ENCODE measurements at places on chromosomes 2 and 18.

DNA sequence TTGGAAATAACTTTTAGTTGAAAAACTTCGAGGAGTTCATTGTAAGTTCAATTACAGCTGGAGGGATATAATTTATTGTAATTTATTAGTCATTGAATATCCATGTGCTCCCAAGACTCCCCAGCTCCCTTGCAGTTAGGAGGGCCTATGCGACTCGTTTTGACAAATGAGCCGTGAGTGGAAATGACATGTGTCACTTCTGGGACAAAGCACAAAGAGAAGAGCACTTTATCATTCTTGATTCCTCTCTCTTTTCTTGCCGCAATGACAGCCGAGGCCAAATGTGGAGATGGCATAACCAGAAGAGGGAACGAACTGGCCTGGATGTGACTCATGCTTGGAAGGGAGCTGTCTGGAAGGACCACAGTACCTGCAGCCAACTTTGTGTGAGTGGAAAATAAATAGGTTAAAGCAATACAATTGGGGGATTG, 44.2 kb upstream of the ITSN2 start:
- no peak for DNase-seq

GRCh38 chr2:26564121-26564644, 77.0 kb downstream of the CIB4 start:
- no peak for DNase-seq

- no peak for DNase-seq
These were observed 558.2 kb upstream of the TNP1 start for GRCh38 chr2:217418090-217418489.

- no peak for DNase-seq
These were observed 114.4 kb downstream of the SMAD7 start for GRCh38 chr18:48836231-48836805.

- no peak for DNase-seq
These were observed 229.3 kb upstream of the TRIB2 start for GRCh38 chr2:12487253-12488004.

DNA sequence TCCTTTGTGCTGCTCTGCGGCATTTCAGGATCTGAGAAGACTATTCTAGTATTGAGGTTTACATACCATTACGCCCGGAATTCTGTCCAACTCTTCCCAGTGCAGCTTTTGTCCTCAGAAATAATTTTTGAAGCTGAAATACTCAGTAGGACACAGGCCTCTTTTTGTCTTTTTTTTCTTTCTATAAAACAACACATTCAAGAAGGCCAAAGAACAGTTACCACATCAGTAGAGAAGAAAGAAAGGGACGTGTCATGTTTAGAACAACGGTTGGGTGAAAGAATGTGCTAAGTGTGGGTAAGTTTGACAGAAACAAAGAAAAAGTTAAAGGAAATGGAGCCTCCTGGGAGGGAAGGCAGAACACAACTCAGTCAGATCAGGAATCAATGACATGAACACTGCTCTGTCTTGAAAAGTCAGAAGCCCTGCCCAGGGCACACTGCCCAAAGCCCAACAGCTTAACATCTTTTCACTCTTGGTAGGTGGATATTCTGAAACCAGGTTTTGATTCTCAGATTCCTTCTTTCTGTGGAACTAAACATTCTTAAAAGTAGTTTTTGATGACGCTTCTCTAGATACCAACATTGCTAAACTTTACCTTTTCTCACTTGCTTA, 198.6 kb upstream of the CWC22 start:
- DNase-seq: no peak

GRCh38 chr2:64617631-64618151, 36.0 kb downstream of the SERTAD2 start:
- no peak for DNase-seq

- no peak for DNase-seq
These were observed 764.6 kb upstream of the PKDCC start for GRCh38 chr2:41283079-41283775.

DNA sequence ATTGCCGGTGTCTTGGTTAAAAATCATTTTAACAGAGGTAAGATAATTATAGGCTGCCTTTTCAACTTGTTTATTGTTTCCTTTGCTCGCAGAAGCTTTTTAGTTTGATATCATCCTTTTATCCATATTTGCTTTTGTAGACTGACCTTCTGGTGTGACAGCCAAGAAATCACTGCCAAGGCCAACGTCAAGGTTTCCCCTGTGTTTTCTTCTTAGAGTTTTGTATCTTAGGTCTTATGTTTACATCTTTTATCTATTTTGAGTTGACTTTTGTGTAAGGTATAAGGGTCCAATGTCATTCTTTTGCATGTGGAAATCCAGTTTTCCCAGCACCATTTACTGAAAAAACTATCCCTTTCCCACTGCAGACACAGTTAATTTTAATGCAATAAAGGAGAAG, 129.0 kb upstream of the ZFP36L2 start:
- DNase-seq: no peak

DNA sequence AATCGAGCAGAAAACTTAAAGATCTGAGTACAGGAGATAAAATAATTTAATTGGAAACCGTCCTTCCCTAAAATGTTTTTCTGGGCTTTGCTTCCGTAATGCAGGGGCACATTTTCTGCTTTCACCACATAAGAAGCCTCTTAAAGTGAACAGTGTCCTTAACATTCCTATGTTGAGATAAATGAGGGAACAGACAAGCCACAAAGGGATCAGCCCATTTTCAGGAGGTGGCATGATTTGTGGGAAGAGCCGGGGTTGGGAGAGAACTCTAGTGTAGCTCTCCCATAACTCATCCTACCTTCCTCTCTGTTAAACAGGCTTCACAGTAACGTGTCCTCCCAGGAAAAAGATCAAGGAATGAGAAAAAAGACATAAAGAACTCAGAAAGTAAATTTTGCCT, 56.9 kb upstream of the ACVR1C start:
- DNase-seq: no peak

- no peak for DNase-seq
These were observed 46.7 kb downstream of the FAM161A start for GRCh38 chr2:61807036-61807757.

GRCh38 chr2:219167997-219168396, 1.8 kb downstream of the SLC23A3 start:
- DNase-seq: no peak

DNA sequence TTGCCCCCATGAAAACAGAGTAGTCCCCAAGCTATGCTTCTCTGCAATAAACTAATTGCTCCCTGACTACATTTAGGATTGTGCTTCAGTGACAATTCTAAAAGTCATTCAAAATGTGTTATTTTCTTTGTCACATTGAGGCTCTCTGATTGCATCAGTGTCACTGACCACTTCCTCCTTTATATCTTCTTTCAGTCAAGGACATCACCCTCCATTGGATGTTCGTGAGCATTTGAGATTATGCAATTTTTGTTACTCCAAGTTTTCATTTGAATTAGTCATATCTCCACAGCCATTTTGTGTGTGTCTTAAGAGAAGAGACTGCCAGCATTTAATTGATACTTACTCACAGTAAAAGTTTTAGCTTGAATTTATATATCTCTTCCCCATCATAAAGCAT, 780.8 kb upstream of the GCFC2 start:
- no peak for DNase-seq

DNA sequence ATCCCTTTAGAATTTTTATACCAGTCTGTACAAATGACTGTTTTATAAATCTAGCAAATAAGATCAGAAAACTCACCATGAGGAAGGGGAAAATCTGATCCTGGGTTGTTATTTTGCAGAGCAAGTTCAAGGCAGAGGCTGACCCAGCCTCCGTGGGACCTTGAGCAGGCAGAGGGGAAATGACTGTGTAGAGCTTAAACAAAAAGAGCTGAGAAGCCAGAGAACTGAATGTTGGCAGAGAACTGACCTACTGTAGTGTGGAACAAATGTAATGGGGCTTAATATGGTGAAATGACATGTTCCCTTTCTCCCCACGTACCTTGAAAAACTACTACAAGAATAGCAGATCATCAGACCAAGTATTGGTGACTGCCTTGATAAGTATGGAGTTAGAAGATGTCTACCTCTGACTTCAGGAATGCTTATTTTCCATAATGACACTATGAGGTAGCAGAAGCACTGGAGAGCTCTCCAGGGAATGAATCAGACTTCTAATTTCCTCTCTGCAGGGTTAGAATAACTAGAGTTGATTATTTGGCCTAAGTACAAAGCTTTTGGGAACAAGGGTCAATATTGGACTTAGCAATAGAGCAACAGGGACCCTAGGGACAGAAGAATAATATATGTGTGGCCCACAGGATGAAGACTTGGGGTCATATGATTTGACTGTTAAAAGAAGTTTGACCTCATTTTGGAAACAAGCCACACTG, 304.4 kb downstream of the CCDC178 start:
- DNase-seq: no peak

- no peak for DNase-seq
These were observed 742.3 kb upstream of the SLC8A1 start for GRCh38 chr2:41194230-41194629.

Measured in activated CD8-positive, alpha-beta memory T cell treated with anti-CD3 and anti-CD28 coated beads, Interleukin-2, amount 50 U/mL, for 4 hours (primary cell).